ENCODE measurements at places on chromosomes 1 and 21.

- no peak for DNase-seq
Measured at GRCh38 chr21:30994932-30995331, 43.3 kb downstream of the KRTAP19-8 start.

DNA sequence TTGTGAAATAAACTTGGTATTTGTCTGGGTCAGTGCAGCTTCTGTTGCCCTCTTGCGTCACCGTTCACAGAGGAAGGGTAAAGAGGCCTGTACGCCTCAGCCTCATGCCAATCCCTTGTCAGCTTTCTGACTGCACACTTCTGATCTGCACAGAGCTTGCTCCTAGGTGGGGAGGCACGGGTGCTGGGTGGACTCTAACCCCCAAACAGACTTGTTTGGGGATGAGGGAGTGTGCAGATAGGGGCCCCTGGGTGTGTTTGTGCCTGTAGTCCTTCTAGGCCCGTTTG, 803 bp upstream of the B4GALT2 start:
- DNase-seq = no peak

DNA sequence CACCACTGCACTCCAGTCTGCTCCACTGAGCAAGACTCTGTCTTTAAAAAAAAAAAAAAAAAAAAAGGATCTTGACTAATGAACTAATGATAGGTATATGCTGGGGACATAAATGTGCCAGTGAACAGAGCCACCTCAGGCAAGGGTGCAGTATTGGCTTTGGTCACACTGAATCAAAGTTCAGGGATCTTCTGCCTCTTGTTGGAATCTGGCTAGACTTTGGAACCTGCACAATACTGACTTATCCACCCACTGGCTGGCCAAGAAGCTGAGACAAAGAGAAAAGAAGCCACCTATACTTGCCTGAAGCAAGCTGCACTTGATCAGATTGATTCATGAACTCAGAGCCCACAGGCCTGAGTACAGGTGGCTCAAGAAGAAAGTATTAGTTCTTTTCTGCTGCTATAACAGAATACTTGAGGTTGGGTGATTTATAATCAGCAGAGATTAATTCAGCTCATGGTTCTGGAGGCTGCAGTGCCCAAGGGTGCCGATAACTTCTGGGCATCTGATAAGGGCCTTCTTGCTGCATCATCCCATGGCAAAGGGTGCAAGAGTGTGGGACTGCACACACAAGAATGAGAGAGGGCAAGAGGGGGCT, 172.0 kb downstream of the FGGY start:
- no peak for DNase-seq

- DNase-seq = no peak
Measured at GRCh38 chr1:243494741-243495431, 239.0 kb downstream of the SDCCAG8 start.

GRCh38 chr1:55813618-55814017, 598.5 kb upstream of the USP24 start:
- DNase-seq = peak; percentile 61

- DNase-seq = no peak
Measured at GRCh38 chr1:101742509-101742908, 254.2 kb downstream of the OLFM3 start.

DNA sequence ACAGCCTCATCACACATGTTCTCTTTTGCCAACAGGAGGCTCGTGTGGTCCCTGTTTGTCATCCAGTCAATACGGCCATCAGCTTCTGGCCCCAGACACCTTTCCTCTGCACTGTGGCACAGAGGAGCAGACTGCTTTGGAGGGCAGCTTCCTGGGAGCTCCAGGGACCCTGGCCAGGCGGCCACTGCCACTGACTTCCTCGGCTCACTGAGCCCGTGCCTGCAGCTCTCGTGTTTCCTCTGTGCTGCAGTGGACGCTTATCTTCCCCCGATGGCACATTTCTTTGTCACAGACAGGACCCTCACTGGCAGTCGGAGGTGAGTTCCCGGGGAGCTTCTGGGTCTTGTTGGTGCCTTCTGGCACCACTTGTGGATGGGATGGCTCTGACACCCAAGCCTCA, 67.0 kb upstream of the DIRAS3 start:
- DNase-seq = no peak

DNA sequence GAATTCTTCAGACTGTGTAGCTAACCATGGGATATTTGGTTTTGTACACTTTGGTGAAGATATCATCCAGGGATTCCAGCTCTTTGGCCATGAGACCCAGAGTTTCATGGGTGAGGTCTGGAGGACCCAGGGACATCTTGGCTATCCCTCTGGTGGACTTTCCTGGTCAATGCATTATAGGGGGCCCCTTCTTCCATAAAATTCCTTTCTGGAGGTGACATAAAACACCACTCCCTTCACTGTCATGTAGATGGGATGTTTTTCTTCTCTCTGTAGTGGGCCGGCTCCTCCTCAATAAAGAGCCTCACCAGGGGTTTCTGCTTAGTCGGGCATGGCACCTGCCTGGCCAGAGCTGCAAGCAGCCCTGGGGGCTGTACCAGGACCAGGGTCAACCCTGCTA, 2.2 kb downstream of the ATPAF1 start:
- DNase-seq = no peak

GRCh38 chr1:10973956-10974881, 38.2 kb upstream of the TARDBP start:
- no peak for DNase-seq

GRCh38 chr1:197197430-197197997, 51.0 kb upstream of the ASPM start:
- DNase-seq = no peak

- peak; percentile 69 for DNase-seq
Measured at GRCh38 chr1:110339407-110340206, 430 bp downstream of the RBM15 start.

- DNase-seq = no peak
Measured at GRCh38 chr1:226276077-226276682, 32.8 kb downstream of the LIN9 start.

DNA sequence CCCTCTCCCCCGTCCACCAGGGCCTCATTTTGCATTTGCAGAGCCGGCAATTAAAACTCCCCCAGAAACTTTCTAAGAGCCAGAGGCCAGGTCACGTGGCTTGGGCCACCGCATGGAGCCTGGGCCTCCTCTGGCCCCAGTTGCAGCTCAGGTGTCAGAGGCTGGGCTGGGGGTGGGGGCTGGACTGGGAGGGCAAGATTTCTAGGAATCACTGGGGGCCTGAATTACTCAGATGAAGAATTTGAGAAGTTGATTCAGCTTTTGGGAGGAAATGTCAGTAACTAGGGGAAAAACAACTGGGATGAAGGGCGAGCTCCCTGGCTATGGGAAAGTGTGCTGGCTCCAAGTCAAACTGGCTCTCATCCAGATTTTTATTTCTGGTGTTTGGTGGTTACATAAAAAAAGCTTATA, 151.0 kb downstream of the CDC7 start:
- DNase-seq = peak; percentile 29

- no peak for DNase-seq
Measured at GRCh38 chr1:1921459-1921862, 2.4 kb upstream of the TMEM52 start.

DNA sequence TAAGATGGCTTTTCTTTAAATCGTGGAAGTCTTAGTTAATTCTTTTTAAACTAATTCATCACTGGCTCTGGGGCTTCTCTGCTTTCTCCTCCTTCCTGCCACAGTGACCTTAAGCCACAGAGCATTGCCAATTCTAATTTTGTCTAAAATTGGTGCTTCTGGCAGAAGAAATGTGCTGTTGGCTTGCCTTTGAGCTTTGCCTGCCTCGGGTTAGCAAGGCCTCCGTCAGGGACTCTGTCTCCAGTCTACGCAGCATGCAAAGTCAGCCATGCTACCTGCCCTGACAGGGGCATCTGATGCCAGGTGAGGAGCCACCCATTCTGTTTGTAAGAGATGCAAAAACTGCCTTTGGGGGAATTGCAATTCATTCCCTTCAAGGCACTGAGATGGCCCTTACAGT, 25.2 kb downstream of the CLDN14 start:
- DNase-seq = no peak

GRCh38 chr1:36346741-36347370, 23.4 kb upstream of the EVA1B start:
- no peak for DNase-seq

DNA sequence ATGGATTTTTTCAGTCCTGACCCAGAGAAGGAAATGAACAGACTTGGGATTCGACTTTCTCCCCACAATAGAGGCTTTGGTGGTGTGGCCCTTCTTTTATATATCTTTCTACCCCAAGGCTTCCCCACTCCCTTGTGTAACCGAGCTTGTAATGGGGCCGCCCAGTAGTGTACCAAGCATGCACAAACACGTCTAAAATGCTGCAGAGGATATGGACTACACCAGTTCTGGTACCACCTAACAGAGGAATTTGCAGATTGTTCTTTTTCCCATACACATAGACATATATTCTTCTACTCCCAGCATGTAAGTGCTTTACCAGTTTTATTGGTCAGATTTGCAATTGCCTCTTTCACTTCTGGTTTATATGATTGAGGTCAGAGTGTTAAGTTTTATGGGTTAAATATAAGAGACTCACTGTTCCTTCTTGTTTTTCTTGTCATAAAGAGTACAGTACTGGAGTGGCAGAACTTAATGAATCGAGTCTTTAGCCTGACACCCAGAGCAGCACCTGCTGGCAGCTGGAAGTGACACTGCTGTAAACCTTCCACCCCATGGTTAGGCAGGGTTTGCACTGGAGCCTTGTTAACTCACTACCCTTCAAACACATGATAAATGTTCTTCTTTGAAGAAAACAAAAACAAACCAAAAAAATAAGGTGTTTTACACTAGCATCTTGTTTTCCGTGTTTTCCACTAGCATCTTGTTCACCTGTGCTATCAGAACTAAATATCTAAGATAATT, 198.6 kb downstream of the PTPRC start:
- DNase-seq = no peak

DNA sequence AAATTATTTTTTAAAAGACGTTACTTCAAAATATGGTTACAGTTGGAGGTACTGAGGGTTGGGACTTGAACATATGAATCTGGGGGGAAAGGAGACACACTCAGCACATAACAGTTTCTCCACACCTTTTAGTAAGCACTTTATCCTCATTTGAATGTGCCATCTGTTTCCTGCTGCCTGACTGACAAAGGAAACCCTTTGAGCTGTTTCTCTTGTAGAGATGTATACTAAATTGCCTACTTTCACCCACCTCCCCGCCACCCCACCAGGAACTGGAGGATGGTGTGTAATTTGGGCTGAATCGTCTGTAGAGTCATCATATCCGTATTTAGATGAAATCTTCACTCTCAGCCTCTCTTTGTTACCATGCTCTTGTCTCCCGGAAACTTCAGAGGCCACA, 108.1 kb downstream of the KAZN start:
- no peak for DNase-seq

DNA sequence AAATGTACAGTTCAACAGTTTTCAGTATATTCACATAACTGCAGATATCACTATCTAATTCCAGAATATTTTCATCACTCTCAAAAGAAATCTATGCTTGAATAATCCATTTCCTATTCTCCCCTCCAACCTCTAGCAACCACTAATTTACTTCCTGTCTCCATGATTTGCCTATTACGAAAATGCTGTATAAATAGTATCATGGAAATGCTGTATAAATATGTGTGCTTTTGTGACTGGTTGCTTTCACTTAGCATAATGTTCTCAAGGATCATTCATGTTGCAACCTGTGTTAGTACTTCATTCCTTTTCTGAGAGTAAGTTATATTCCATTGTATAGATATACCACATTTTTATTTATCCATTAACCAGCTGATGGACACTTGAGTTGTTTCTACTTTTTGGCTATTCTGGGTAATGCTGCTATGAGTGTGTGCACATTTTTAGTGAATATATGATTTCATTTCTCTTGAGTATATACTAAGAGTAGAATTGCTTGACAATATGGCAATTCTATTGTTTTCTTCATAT, 115.6 kb downstream of the TNFSF18 start:
- no peak for DNase-seq

DNA sequence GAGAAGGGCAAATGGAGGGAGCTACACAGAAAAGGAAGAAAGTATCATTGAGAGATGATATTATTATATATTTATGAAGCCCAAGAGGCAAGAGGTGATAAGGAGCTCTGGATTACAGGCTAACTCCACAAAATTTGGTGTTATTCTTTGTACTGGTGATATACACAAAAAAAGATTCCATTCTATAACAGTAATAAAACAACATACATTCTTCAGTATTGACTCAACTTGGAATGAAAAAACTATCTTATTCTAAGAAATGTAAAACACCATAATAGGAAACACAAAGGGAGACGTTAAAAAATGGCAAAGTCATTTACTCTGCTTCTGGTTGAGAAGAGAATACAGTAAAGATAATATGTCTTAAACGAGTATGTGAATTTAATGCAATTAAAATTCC, 99.4 kb downstream of the TEX35 start:
- DNase-seq = peak; percentile 68

- DNase-seq = no peak
Measured at GRCh38 chr1:94468708-94469107, 50.5 kb downstream of the ABCD3 start.

DNA sequence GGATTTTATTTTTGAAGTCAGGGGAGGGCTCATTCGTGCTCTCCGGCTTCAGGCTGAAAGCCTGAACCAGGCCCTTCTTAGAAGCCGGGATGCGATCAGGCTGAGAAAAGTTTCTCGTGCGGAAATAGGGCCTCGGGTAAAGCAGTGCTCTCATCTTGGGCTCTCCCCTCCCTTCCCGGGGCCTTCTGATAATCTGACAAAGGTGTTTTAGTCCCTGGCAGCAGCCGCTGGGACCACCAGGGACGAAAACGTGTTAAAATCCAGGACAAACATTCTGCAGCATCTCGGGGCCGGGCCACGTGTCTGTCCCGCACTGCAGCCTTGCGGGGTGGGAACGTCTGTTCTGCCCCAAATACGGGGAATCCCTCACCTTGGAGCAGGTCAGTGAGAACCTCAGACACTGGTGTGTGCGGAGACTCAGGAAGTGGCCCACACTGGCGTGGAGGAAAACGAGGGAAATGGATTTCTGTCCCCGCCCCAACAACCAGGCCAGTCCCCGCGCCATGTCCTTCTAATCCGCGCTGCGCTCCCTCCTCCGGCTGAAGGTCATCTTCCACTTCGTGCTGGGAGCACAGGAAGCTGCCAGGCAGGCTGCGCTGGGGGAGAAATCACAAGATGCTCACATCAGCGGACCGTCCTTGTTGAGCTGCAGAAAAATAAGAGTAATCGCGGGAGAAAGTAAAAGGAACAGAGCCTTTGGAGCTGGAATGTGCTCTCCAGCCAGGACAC, 16.6 kb upstream of the AJAP1 start:
- no peak for DNase-seq

DNA sequence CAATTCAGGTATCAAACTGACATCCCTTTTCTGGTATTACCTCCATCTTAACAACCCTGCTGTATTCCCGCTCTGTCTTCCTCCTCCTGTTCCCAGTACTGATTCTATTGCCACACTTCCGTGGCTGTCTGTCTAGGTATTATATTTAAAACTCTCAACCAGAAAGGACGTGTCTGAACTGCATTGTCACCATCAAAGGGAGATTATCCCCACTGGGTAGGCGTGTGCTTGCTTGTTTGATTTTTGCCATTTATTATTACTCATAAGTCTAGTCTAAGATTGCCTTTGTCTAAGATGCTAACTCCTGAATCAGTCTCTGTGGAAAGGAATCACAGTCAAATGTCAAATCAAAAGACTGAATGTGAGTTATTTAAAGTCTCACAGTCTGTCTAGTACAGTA, 650.1 kb downstream of the KCNT2 start:
- DNase-seq = no peak

- DNase-seq = no peak
Measured at GRCh38 chr1:34002810-34003209, 138.9 kb downstream of the HMGB4 start.

Data from GM03348 (cell line).